Esophagus squamous epithelium (tissue), 5 donors: ENCODE measurements at places on chromosomes 1 and 21.

DNA sequence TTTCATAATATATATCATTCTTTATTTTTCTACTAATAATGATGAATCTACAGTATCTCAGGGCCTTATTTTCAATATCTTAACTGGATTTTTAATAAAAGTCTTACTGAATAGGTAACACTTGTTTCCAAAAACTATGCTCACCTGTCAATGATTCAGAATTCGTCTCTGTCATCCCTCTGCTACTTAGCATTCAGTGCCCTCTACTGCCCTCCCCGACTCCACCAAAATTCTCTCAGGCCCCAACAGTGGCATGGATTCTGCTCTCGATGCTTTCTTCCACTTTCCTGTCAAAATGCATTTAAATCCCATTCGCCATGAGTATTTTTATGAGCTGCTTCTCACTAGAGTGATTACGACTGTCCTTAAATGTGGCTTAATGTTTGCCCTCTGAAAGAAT, 10.5 kb upstream of the BACH1 start:
- H3K4me1 ChIP-seq = no peaks in the 10 kb centered on the region
- no peaks in the 10 kb centered on the region for H3K36me3 ChIP-seq
- H3K27ac ChIP-seq = no peak overlapping the region
- H3K4me3 ChIP-seq = no peak overlapping the region

- H3K27me3 ChIP-seq = no peaks in the 10 kb centered on the region
- DNase-seq = no peak
- no peaks in the 10 kb centered on the region for H3K36me3 ChIP-seq
- H3K4me3 ChIP-seq = no peak overlapping the region
- H3K27ac ChIP-seq = no peak overlapping the region
- H3K4me1 ChIP-seq = no peaks in the 10 kb centered on the region
These were observed 204.0 kb upstream of the NFIA start for GRCh38 chr1:60878323-60878722.

DNA sequence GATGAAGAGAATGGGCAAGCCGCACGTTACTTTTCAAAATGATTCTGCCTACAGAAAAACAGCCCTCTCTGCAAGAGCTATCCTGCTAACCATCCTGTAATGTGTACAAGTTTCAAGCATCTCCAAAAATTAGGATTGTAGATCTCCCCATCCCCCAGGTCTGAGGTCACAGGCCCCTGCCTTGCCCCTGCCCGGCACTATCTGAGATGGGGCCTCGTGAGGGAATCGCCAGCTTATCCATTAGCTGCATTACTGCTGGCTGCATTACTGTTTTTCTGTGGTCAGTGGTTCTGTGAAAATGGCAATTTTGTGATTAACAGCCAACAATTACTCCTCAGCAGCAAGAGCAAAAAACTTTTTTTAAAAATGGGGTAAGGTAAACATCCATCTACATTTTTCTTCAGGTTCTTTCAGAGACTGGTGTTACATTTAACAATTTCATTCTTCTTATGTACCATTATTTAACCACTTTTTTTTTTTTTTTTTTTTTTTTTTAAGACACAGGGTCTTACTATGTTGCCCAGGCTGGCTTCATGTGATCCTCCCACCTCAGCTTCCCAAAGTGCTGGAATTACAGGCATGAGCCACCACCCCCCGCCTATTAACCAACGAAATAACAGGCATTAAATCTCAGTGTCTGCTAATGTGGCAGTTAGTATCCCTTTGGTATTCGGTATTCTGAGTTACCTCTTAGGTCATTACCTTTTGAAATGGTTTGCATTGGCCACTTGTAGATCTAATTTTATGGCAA, 83.8 kb downstream of the MRPL37 start:
- DNase-seq = no peak
- H3K27ac ChIP-seq = no peak overlapping the region
- no peak overlapping the region for H3K4me3 ChIP-seq
- no peaks in the 10 kb centered on the region for H3K36me3 ChIP-seq

DNA sequence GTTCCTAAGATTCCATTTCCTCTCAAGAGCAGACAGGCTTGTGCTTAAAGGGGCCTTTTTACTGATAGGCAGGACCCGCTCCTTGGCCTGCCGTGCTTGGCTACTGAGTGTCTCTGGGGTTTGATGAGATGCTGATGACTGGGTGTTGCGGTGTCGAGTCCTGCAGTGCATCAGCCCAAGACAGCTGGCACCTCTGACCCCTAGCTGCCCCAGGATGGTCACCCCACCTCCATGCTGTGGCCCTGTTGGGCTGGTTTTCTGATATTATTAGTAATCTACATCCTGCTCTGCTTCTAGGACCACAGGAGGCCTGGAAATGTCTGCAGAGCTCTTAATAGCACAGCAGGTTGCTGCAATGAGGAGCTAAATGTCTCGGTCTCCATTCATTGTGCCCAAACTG, 28.7 kb downstream of the LRRC71 start:
- peaks cover 43% of the 10 kb centered on the region for H3K36me3 ChIP-seq
- no peaks in the 10 kb centered on the region for H3K27me3 ChIP-seq
- H3K4me1 ChIP-seq = no peaks in the 10 kb centered on the region
- no peak for DNase-seq
- no peak overlapping the region for H3K4me3 ChIP-seq

GRCh38 chr21:46193829-46194373, 9.6 kb upstream of the SPATC1L start:
- no peak overlapping the region for H3K27ac ChIP-seq
- peaks cover 30% of the 10 kb centered on the region for H3K4me1 ChIP-seq
- peaks cover 27% of the 10 kb centered on the region for H3K36me3 ChIP-seq
- H3K4me3 ChIP-seq = no peak overlapping the region
- DNase-seq = no peak

GRCh38 chr1:205483372-205483771, 21.1 kb upstream of the CDK18 start:
- no peak overlapping the region for H3K27ac ChIP-seq
- no peaks in the 10 kb centered on the region for H3K36me3 ChIP-seq
- peaks cover 98% of the 10 kb centered on the region for H3K27me3 ChIP-seq
- no peak for DNase-seq
- no peak overlapping the region for H3K4me3 ChIP-seq
- peaks cover 34% of the 10 kb centered on the region for H3K4me1 ChIP-seq

DNA sequence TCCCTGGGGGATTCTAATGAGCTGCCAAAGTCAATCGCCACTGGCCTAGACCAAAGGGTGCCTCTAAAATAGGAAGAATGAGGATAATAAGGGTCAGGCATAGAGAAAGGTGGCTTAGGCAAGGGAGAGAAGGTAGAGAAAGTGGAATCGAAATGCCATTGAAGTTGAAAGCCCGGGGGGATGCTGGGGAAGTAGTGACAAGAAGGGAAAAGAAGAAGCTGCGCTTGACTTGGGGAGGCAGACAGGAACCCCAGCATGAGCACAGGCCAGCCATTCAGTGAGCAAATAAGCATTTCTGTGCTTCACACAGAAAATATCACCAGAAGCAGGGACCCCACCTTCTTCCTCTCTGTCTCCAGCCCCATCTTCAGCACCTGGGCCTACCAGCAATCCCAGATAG, 1.5 kb downstream of the CD2 start:
- peak overlapping the region; percentile 40 for H3K27ac ChIP-seq
- no peaks in the 10 kb centered on the region for H3K27me3 ChIP-seq
- peak overlapping the region; percentile 34 for H3K4me3 ChIP-seq
- no peak for DNase-seq

- peaks cover 63% of the 10 kb centered on the region for H3K36me3 ChIP-seq
- no peak for DNase-seq
- no peak overlapping the region for H3K27ac ChIP-seq
- no peaks in the 10 kb centered on the region for H3K27me3 ChIP-seq
- H3K4me1 ChIP-seq = peaks cover 17% of the 10 kb centered on the region
These were observed 11.8 kb upstream of the SRM start for GRCh38 chr1:11071463-11072215.

GRCh38 chr1:168362991-168363390, 82.3 kb downstream of the TBX19 start:
- H3K27me3 ChIP-seq = no peaks in the 10 kb centered on the region
- H3K4me1 ChIP-seq = no peaks in the 10 kb centered on the region
- H3K4me3 ChIP-seq = no peak overlapping the region
- no peak for DNase-seq
